ENCODE measurements at places on chromosomes 12 and 14.

DNA sequence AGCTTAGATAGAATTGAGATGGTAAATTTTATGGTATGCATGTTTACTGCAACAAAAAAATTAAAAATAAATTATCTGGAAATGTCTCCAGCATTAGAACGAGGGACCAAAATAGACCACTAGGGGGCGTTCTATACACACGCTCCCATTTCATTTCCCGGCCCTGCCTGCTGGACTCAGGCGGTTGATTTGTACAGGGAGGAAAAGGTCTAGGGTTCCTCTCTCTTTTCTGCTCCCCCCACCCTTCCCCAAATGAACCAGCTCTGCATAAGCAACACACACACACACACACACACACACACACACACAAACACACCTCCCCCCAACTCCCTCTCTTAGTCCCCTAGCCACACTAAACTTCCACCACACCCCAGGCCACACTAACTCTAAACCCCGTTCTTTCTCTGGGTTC, 7.8 kb upstream of the DTX1 start:
- DNase-seq: peak; percentile 56

DNA sequence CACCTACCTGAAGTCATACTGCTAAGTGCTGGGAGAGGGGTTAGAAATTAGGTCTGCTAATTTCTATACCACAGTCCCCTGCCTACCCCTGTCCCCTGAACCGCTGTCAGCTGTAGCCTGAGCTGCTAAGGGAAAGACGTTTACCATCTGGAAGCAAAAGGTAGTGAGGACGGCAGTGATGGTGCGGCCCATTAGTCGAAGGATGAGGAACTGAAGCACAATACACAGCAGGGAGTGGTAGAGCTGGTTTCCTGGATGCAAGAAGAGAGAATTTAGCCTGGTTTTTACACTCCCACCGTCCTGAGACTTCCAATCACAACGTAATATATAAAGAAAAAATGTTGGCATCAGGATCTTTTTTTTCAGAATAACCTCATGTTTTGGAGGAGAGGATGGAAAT, 11.8 kb downstream of the EMG1 start:
- no peak for DNase-seq

DNA sequence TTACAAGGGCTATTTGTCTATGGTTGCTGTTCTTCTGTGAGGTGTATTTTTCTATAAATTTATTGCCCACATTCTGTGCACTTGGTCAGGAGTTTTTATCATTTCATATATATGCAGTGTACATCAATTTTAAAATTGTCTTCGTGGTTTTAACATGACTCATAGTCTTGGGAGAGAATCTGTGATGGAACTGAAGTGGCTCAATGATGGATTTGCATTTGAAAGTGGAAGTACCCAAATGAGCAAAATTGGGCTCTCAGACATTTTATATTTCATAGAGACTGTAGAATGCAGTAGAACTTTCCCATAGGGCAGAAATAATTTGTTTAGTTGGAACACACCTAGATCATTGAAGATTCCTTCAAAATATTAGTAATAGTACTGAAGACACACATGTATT, 1.9 kb upstream of the SCFD1 start:
- no peak for DNase-seq

- no peak for DNase-seq
Observed at GRCh38 chr14:74275241-74275841, 27.4 kb downstream of the ABCD4 start.

DNA sequence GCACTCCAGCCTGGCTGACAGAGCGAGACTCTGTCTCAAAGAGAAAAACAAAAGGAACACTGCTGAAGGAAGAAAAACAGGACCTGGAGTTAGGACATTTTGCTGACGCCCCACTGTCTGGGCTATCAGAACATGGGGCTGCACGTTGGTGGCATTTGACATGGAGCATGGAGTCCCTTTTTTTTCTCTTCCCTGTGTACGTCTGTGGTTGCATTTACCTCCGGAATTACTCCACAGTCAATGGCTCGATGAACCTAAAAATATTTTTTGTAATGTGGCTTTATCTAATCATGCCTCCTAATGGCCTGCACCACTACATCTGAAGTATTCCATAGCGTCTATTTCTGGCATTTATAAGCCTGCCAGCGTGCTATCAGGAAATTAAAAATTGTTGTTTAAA, 30.7 kb downstream of the TESC start:
- no peak for DNase-seq

- DNase-seq: no peak
Observed at GRCh38 chr12:123468786-123469185, 10.8 kb downstream of the SNRNP35 start.

DNA sequence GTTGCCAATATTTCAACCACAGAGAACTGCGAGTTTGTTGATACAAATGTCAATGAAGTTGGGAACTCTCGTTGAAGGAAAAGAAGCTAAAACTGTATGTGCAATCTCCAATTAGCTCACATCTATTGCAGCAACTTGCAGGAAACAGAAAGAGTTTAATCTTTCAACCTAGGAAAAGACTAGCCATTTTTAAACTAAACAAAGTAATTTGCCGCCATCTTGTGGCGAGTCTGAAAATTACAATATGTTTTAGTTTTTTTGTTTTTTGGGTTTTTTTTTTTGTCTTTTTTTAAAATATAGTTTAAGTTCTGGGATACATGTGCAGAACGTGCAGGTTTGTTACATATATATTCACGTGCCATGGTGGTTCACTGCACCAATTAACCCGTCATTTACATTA, 131.2 kb upstream of the FOXG1 start:
- peak; percentile 3 for DNase-seq

DNA sequence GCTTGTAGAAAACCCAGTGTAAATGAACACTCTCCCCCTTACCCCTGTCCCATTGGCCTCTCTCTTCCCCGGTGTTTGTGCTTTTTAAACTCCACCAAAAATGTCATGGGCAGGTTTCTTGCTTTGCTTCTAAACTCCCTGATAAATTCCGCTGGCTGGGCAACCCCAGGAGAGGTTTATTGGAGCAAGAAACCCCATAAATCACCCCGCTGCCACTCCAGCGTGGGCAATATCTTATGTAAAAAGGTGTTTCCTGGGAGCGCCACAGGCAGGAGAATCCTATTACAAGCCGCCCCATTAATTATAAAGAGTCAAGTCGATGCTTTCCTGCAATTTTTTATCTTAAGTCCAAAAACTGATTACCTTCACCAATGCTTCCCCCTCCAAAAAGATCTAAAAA, 22.8 kb downstream of the LHX5 start:
- no peak for DNase-seq

- no peak for DNase-seq
Observed at GRCh38 chr12:124053851-124054250, 80.8 kb downstream of the ZNF664 start.

DNA sequence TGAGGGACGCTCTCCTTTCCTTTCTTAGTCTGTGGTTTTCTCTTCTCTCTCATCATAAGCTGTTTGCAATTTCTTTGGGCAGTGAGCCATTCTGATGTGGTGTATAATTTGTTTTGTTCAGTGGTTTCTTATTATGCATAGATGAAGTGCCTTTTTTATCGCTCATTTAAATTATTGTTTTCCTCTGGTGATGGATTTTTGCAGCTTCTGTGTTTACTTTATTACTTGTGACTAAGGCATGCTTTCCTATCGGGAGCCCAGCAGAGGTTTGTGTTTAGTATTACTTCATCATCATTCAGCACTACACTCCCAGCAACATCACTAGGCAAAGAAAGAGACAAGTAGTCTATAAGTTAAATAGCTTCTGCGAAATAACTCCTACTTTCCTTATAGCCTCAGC, 586.6 kb upstream of the NOVA1 start:
- DNase-seq: no peak

GRCh38 chr12:99898645-99899044, 86.1 kb downstream of the ANKS1B start:
- DNase-seq: no peak

DNA sequence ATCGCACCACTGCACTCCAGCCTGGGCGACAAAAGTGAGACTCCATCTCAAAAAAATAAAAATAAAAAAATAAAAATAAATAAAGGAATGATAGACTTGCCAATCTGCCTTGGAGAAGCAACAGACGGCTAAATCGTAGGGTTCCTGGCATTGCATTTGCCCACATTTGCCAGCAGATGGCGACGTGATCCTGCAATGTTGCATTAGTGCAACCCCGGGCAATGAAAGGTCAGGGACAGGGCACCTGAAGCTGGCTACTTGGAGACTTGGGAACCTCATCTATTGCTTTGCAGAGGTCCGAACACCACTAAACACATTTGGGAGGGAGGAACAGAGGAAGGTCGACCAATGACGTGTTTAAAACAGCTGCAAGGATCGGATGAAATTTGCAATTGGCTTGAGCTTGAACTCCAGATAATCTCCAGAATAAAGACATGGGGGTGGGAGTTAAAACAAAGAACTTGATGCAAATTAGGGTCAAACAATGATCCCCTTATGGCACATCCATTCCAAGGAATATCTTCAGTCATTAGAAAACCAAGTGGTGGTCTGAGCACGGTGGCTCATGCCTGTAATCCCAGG, 34.6 kb downstream of the SPRING1 start:
- DNase-seq: peak; percentile 70

GRCh38 chr14:52325630-52326029, 11.5 kb downstream of the PTGER2 start:
- no peak for DNase-seq

GRCh38 chr12:72267974-72268373, 4.2 kb upstream of the TRHDE start:
- DNase-seq: no peak

- DNase-seq: no peak
Observed at GRCh38 chr14:70902184-70902583, 5.1 kb upstream of the PCNX1 start.

DNA sequence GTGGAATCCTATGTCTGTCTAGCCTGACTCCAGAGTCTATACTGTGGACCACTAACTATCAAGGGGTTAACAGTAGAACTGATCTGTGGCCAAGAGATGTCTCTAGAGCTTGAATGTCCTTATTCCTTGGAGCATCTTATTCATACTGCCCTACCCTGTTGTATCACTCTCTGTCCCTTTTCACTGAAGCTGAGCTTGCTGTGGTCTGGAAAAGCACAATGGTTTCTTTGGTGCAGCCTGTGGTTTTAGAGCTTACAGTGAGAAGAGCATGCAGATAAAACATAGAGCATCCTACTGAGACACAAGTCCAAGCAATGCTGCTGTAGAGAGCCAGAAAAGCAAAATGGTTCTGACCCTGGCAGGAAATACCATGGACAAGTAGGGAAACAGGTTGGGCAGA, 367.0 kb upstream of the ATP2B1 start:
- DNase-seq: no peak

GRCh38 chr12:17016116-17016864, 410.3 kb upstream of the LMO3 start:
- DNase-seq: no peak

DNA sequence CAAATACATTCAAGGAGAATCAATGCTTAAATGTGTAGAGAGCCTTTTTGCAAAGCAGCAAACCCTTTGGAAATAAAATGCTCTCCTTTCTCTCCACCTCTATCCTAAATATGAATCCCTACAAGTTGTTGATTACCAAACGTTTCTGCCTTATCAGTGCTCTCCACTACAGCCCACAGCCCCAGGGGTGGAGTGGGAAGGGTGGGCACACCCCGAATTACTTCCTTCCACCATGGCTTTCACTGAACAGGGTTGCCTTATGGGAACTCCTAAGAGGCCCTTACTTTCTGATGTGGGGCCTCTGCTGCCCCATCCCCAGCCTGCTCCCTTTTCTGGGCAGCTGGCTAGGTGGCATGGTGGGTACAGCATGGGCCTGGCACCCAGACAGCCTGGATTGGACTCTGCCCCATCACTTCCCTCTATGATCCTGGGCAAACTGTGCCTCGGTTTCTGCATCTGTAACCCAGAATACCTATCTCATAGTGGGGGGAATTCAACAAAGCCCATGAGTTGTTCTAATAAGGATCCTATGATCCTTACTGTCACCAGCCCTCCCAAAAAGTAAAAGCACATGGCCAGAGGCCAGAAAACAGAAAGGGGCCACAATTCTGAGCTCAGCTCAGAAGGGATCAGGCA, 16.1 kb downstream of the AK7 start:
- no peak for DNase-seq

DNA sequence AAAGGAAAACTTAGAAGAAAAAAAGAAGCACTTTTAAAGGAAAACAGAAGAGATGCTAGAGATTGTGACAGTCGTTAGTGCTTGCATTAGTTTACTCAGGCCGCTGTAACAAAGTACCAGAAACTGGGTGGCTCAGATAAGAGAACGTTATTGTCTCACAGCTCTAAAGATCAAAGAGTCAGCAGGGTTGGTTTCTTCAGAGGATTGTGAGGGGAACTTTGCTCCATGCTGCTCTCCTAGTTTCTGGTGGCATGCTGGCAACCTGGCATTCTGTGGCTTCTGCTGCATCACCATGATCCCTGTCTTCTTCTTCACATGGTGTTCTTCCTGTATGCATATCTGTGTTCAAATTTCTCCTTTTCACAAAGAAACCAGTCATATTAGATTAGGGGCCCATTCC, 119.4 kb upstream of the PLEKHA5 start:
- DNase-seq: no peak

GRCh38 chr14:36866867-36867266, 205.2 kb downstream of the PAX9 start:
- DNase-seq: no peak

DNA sequence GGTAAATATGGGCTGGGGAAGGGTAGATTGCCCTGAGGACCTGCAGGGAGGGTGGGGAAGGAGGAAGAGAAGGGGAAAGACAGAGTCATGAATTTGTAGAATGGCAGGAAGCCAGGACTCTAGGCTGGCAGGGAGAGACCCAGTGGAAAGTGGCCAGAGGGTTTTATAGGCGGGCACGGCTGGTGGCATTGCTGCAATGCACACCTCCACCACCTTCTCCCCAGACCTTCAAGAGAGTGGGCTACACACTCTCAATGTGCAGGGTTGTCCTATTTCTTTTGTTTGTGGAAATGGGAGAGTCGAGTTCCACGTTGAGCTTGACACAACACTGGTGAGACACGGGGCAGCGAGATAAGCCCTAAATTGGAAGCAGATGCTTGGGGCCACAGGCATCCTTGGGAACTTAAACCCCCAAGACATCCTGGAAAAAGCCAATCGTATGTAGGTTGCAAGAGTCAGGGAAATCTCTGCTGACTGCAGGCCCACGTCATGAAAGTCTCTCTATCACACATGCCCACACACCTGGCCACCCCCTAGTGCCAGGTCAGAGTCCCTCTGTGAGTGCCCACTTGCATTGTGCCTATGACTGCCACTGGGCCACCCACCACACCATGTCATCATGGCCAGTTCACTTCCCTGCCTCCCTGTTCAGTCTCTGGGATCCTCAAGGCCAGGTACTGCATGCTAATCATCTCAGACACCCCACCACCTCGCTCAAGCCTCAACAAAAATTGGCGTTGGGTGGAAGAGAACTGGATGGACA, 38.0 kb upstream of the BDKRB2 start:
- no peak for DNase-seq

GRCh38 chr12:6135071-6135470, 10.6 kb upstream of the VWF start:
- DNase-seq: no peak

Data from stimulated activated CD4-positive, alpha-beta T cell treated with anti-CD3 and anti-CD28 coated beads, Interleukin-2, amount 100 ng/mL, for 48 hours (primary cell).